ENCODE measurements at places on chromosomes 5 and 9. TPM values are rescaled to one million over a fixed set of nuclear protein-coding genes. Genes with fewer than 3 reads are reported as not detected.

MPDZ gene
- total RNA-seq, result 12.5 TPM

PALM2AKAP2 gene
- 2.1 TPM for total RNA-seq

CDH9 gene
- total RNA-seq, result not detected

CCL27 gene
- not detected for total RNA-seq

FCN2 gene
- total RNA-seq, result not detected

DNA sequence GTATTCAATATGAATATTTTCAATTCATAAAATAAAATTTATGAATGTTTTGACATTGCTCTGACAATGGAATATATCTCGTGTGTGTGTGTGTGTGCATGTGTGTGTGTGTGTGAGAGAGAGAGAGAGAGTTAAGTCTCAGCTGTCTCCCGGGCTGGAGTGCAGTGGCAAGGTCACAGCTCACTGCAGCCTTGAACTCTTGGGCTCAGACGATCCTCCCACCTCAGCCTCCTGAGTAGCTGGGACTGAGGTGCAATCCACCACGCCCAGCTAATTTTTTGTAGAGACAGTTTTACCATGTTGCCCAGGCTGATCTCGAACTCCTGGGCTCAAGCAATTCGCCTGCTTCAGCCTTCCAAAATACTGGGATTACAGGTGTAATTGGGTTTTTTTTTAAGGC lies 16.1 kb downstream of the G3BP1 start:
- DNase-seq, result no peak

DNA sequence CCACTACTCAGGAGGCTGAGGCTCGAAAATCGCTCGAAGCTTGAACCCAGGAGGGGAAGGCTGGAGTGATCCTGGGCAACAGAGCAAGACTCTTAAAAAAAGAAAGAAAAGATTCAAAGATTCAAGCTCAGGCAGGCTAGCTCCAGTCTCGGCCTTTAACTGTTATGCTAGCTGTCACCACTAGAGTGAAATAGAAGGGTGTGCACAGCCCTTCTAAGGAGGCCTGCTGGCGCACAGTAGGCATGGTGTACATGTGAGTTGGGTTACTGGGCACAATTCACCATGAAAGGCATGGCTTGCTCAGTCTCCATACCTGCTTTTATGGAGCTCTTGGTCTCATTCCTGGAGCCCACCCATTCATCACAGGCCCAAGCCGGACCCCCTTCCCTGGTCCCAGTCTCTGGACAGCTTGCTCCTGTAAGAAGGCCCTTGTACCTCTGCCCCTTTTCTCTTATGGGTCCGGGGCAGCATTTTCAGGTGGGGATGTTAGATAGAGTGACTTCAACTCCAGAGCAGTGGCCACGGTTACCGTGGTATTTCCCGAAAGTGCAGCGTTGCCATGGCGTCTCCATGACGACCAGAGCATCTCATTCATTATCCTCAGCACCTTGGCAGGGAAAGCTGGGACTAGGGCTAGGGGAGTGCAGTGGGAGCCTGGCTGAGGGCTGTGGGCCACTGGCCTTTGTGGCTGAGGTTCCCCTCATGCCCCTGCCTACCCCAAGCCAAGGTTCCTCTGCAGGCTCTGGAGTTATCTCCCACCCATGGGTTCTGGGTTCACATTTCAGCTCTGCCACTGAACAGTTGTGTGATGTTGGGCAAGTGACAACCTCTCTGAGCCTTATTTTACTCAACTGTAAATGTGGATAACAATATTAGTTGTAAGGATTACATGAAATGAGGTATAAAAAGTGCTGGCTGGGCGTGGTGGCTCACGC lies 5.7 kb downstream of the NDST1 start:
- DNase-seq, result no peak

DNA sequence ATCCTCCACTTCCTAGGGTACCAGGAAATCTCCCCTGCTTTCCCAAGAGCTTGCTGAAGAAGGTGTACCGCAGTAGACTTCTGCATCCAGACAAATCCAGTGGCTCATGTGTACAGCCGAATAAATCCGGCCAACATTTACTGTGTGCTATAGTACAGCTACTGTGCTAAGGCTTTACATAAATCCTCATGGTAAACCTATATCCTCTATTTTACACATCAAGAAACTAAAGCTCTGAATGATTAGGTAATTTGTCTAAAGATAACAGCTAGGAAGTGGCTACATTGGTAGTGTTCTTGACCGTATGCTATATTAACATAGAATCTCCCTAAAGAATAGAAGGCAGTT lies 511 bp upstream of the WDR41 start:
- no peak for DNase-seq

GRCh38 chr5:387491-388265 lies 55.3 kb upstream of the EXOC3 start:
- DNase-seq, result no peak

GRCh38 chr9:125091121-125091520 lies 52.2 kb downstream of the SCAI start:
- DNase-seq, result no peak

GRCh38 chr5:177319913-177320588 lies 8.4 kb upstream of the MXD3 start:
- no peak for DNase-seq

GRCh38 chr5:166436872-166437271 lies 1854.6 kb upstream of the WWC1 start:
- DNase-seq, result no peak

DNA sequence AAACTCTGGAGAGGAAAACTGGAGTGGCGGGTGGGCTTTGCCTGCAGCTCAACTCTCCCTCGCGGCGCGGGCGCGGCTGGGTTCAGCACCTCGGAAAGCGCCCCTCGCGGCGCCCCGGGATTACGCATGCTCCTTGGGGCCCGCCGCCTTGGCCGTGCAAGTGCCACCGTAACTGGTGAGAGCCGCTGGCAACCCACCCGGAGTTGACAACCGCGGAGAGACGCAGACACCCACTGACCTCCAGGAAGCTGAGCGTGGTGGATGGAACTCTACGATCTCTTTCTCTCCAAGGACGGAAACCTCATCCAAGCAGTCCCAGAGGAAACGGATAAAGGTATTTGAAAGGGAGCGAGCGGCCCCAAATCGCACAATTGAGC lies 194 bp upstream of the RXFP3 start:
- DNase-seq, result peak; percentile 52

GRCh38 chr9:72149231-72149975 lies at the start of gene GDA:
Gene GDA (plus strand): TSS chr9:72149440. CDS start chr9:72149560, 120 bp downstream.
- DNase-seq, result peak; percentile 49

GRCh38 chr5:68021227-68021626 lies 194.3 kb upstream of the PIK3R1 start:
- DNase-seq, result no peak

DNA sequence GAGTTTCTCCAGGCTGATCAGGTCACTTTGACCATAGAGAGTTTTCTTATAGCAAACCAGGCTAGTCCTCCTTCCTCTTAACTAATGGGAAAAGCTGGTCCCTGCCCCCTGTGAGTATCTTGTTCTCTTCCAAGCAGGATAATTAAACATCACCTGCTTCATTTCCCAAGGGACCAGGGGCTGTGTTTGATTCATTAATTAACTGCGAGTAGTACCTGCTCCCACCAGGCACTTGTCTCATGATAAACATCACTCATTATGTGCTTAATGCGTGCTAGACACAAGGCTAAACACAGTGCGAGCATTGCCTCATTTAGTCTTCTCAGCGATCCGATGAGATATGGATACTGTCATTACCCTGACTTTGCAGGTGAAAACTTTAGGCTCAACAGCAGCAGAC lies 1.7 kb upstream of the FAM163B start:
- DNase-seq, result no peak

DNA sequence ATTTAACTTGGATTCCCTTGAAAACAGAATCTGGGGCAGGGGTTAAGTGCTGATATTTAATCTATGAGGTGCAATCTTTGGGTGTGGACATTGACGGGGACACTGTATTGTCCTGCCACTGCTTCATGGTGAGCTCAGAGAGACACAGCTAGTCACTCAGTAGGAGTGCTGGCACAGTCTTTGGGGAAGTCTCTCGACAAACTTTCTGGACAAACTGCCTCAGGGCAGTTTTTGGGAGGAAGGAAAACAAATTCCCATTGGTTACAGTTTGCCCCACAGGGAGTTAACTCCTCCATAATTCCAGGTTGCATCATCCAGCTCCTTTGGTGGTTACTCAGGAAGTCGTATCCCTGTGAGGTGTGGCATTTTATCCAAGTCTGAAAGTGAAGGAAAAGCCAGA lies 17.9 kb downstream of the HNRNPK start:
- DNase-seq, result no peak

GRCh38 chr5:158679221-158679641 lies 420.5 kb downstream of the EBF1 start:
- no peak for DNase-seq

Data from body of pancreas (tissue), 4 donors.